ENCODE measurements at places on chromosomes 3 and 15. TPM values are rescaled to one million over a fixed set of nuclear protein-coding genes. Genes with fewer than 3 reads are reported as not detected.

DNA sequence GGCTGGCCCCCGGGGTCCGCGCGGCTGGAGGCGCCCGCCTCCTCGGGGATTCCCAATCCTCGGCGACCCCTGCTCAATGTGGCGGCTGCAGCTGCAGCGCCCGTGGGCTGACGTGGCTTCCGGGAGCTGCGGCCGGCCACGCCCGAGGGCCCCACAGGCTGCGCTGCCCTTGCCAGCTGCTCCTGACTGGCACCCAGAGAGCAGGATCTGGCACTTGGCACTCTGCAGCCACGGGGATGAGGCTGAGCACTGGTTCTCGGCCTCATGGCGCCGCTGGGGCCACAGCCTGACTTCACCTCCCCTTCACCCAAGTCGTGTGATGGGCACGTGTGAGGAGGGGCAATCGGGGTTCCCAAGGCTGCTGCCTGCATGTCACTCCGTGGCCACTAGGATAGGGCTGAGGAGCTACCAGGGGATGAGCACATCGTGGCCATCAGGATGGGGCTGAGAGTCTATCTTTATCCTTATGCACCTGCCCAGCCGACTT is 267.8 kb upstream of the FRG2C start:
- H3K36me3 ChIP-seq = no peaks in the 10 kb centered on the region
- peaks cover 10% of the 10 kb centered on the region for H3K4me1 ChIP-seq
- DNase-seq = no peak
- no peaks in the 10 kb centered on the region for H3K27me3 ChIP-seq
- H3K4me3 ChIP-seq = no peak overlapping the region

DNA sequence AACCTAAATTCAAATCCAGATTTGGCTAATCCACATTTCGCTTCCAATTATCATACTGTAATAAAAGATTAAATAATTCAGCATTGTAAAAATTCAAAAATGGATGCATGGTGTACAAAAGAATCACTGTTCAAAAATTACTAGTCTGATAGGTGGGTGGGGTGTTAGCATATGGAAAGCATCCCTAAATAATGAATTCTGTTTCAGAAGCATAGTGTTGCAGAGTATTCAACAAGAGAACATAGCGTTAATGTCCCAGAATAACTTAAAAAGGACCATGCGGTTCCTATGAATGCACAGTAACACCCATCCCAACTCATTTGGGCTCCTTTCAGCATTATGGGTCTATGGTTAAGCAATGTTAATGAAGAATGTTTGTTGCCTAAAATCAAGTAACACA is 51.1 kb downstream of the MORC1 start:
- H3K27me3 ChIP-seq = no peaks in the 10 kb centered on the region
- H3K4me3 ChIP-seq = no peak overlapping the region
- H3K36me3 ChIP-seq = no peaks in the 10 kb centered on the region
- no peak for DNase-seq

DNA sequence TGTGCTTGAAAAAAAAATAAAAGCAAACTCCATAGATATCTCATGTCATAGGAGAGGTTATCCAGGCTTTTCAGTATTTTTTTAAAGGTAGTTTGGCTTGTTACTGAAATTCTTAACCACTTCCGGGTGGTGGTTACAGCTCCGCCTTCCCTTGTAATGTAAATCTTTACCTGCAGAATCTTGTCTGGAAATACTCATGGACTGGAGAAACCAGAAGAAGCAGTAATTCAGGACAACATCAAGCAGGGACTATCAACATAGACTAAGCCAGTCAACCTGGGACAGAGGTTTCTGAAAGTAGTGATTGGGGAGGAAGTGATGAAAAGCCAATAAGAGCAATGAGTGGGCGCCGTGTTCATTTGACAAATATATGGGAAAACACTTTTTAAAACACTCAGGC is 78.9 kb upstream of the SKOR1 start:
- DNase-seq = no peak
- no peaks in the 10 kb centered on the region for H3K27me3 ChIP-seq
- H3K27ac ChIP-seq = no peak overlapping the region
- peaks cover 38% of the 10 kb centered on the region for H3K4me1 ChIP-seq
- H3K4me3 ChIP-seq = no peak overlapping the region

TMPRSS7 gene
- total RNA-seq = not detected

CFAP20DC gene
- total RNA-seq = not detected

CD276 gene
- not detected for total RNA-seq
